Central memory CD4-positive, alpha-beta T cell (primary cell): ENCODE measurements at places on chromosomes 12 and 14.

GRCh38 chr12:120048263-120048662, 59.2 kb downstream of the BICDL1 start:
- DNase-seq = peak; percentile 10

GRCh38 chr14:101217080-101217463, 313.6 kb upstream of the RTL1 start:
- DNase-seq = no peak

GRCh38 chr14:89773644-89774316, 180.8 kb downstream of the EFCAB11 start:
- DNase-seq = peak; percentile 52

DNA sequence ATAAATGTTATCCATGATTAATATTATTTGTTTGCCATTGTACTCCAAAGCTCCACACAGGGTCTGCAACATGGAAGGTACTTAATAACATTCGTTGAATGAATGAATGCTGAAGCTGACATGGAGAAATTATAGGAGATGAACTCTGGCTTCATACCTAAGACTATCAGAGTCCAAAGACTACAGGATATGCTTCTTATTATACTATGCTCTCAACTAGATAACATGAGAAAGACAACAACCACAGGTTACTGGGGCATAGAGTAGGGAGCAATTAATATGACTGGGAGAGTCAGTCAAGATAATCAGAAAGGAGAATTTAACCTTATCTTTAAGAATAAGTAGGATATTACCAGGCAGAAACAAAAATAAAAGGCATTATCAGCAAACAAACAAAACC, 236.3 kb upstream of the SOX5 start:
- no peak for DNase-seq

GRCh38 chr14:34302654-34303053, 159.4 kb downstream of the SPTSSA start:
- no peak for DNase-seq

DNA sequence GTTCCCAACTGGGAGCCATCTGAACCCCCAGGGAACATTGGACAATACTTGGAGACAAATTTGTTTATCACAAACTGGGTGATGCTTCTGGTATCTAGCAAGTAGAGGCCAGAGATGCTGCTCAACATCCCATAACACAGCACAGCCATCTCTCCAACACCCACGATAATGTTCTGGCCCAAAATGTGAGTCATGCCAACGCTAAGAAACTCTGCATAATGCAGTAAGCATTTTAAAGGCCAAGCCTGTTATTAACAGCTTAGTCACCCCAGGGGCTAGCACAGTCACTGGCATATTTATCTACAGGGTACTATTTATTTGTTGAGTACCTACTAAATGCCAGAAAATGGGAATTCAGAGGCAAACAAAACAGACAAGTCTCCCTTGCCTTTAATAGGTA, 873.1 kb upstream of the TMEM132C start:
- no peak for DNase-seq

GRCh38 chr12:123058481-123058880, 78.0 kb downstream of the ARL6IP4 start:
- no peak for DNase-seq
